ENCODE measurements at places on chromosomes 1 and 21. TPM values are rescaled to one million over a fixed set of nuclear protein-coding genes. Genes with fewer than 3 reads are reported as not detected.

DNA sequence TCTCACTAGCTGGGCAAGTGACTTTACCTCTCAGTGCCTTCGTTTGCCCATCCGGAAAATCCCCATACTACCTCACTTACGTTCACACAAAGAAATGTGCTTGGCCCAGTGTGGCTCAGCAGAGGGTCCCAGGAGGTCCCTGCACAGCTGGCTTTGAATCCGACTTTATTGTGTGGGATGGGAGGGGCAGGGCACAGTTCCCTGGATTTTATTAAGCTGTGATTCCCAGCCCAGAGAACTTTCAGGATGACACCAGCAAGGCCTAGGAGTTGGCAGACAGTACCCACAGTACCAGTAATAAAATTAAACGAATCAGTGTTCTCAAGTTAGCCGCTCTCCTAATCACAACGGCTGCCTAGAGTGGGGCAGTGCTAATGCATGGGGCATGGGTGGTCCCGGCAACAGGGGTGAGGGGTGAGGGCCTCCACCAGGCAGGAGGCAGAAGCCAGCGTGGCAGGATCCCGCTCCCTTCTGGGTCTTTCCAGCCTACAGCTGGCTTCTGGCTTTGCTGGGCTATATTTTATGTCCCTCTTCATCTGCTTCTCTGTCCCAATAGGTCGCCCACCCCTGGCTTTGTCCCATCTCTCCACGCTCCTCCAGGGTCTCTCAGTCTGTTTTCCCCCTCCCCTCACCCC, 74.9 kb downstream of the VWA5B1 start:
- no peak for DNase-seq

DNA sequence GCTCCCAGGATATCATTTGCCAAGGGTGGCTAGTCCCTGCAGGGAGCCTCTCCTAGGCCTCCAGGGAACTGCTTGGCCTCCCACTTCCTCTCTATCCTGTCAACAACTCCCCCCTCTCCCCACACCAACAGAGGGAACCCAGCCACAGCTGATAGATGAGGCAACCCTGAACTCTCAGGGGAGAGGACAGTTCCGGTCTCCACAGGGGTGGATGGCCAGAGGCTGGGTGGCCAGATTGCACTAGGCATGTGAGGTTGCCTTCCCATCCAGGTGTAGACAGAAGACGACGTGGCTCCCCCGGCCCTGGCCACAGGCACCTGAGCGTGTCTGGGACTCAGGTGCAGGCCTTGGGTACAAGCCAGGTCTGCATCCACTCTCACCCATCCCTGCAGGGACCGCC, 53.3 kb downstream of the TOR1AIP2 start:
- DNase-seq, result no peak

DNA sequence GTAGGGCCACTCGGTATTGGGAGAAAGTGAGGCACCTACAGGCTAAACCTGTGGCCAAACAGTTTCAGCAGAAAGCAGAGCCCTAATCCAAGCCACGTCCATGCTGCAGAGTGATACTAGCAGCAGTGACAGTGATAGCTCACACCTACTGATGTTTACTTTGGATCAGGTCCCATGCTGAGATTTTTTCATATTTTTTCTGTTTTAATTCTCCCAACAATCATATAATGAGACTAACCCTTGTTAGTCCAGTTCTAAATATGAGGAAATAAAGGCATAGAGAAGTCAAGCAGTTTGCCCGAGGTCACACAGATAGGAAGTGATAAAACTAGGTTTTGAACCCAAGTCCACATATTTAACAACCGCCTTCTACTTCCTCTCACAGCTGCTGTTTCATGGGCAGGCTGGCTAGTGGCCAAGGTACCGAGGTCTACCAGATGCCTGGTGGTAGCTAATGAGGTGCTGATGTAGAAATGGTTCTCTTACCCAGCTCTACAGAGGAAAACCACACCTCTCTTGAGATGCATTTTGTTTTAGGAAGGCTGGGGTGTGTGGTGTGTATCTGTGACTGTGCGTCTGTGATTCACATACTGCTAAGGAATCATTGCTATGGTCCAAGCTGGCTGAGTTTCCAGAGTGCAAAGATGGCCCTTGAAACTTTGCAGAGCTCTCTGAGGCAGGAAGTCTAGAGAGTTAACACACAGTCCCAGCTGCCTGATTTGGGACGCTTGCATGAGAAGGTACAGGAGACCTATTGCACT, 80.3 kb upstream of the ARTN start:
- DNase-seq, result peak; percentile 96

GRCh38 chr1:48202030-48202752, 20.3 kb upstream of the SLC5A9 start:
- peak; percentile 78 for DNase-seq

DNA sequence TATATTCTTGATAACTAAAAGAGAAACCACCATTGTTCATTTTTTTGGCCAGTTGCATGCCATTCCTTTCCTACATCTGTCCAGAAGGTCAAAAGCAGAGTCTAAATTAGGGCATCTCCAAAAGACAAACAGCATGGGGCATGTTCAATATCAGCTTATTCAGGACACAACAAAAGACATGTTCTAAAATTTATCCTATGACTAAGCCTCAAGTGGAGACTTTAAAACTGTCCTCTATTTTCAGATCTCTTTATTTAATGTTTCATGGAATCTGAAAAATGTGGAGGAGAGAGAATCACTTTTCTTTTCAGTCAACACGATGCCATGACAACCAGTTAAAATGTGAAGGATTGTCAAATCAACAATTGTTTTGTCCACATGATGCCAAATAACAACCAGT, 303.4 kb upstream of the PRMT6 start:
- no peak for DNase-seq

- DNase-seq, result peak; percentile 94
These were observed 610 bp upstream of the HES4 start for GRCh38 chr1:1000357-1001056.

GRCh38 chr1:224498574-224499170, 64.1 kb upstream of the WDR26 start:
- peak; percentile 93 for DNase-seq

- DNase-seq, result no peak
These were observed 36.4 kb downstream of the TBCE start for GRCh38 chr1:235403593-235403992.

- DNase-seq, result no peak
These were observed 278.4 kb downstream of the TM2D1 start for GRCh38 chr1:61446531-61446991.

DNA sequence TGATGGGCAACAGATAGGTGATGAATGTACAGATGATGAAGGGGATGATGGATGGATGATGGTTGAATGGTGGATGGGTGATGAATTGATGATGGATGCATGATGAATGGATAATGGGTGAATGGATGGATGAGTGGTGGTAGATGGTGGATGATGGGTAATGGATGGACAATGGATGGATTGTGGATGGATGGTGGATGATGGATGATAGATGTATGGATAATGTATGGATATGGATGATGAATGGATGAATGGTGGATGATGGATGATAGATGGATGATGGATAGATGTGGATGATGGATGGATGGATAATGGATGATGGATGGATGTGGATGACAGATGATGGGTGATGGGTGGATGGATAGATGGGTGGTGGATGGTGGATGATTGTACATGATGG, 35.7 kb downstream of the WNT3A start:
- no peak for DNase-seq

- DNase-seq, result peak; percentile 75
These were observed 66.0 kb downstream of the COL18A1 start for GRCh38 chr21:45470773-45471524.

DNA sequence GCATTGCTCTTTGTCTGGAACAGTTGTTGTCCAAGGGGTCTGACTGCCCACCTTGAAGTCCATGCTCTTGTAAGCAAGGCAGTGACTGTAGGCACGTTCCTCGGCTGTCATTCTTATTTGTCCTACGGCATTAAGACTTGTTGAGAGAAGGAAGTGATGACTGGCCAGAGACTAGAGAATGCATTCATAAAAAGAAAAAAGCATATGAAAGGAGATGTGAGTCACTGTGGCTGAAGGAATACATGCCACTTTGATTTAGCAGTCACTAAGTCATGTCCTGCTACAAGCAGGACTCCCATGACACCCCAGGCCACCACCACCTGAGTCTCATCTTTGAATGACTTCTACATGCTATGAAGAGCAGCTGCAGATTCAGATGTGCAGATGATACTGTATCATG, 50.5 kb downstream of the CNN3 start:
- DNase-seq, result peak; percentile 27

DNA sequence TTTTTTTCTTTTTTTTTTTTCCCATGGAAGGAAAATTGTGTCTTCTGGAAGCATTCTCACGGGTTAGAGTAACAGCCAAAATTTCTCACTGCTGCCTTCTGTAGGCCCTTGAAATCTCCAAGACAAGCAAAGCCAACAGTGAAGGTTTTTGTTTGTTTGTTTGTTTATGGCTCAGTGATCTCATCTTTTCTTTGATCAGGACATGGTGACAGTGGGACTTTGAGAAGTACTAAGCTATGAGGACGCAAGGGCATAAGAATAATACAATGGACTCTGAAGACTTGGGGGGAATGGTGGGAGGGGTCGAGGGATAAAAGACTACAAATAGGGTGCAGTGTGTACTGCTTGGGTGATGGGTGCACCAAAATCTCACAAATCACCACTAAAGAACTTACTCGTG, 419.4 kb downstream of the PTPRC start:
- DNase-seq, result no peak

DNA sequence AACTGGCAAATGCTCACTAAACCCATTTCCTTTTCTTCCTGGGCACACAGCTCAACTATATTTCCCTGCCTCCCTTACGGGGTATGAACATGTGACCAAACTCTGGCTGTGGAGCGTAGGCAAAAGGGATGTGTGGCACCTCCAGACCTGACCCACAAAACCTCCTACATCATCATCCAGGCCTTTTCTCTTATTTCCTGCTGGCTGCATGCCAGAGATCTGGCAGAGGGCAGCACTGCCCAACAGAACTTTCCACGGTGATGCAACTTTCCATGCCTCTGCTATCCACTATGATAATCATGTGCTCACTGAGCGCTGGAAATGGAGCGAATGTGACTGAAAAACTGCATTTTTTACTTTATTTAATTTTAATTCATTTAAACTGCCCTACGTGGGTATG, 99.6 kb upstream of the CACNA1E start:
- DNase-seq, result peak; percentile 30

GRCh38 chr1:184419350-184420161, 32.7 kb downstream of the C1orf21 start:
- DNase-seq, result peak; percentile 45

DNA sequence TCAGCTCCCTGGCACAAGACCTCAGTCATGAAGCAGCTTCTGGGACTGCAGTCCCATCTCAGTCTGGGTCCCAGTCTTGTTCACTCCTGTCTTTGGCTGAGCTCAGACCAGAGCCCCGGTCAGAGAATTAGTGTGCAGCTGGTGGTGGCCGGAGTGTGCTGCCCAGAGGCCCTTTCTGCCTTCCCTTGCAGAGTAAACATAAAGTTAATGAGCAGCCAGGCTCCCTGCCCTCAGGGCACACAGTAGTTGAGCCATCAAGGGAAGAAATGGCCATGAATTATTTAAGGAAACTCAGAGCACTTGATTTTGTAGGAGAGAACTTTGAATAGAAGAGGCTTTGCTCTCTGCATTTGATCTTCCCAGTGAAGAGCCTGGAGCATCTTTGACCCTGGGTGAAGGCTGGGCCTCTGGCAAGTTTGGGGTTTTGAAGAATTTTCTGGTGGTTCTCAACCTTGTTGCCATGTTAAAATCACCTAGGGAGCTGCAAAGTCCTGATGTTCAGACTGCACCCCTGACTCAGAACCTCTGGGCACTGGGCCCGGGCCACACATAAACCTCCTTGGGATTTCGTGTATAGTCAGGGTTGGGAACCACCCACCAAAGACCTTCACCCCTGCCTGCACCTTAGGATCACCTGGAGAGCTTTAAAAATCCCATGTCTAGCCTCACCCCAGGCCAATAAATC, 26.4 kb upstream of the SELENON start:
- no peak for DNase-seq

CYP4A22 gene
- not detected for total RNA-seq

PRKAA2 gene
- 7.5 TPM for total RNA-seq

MUL1 gene
- 44.8 TPM for total RNA-seq

OXCT2 gene
- 2.9 TPM for total RNA-seq

MPL gene
- 0.06 TPM for total RNA-seq

KIAA1614 gene
- 0.57 TPM for total RNA-seq

TRIM63 gene
- total RNA-seq, result not detected

All from Daoy (cell line).